ENCODE measurements at places on chromosomes 6 and 20.

GRCh38 chr20:50690650-50691572 is at the start of gene RIPOR3:
RIPOR3 (minus strand) TSS chr20:50691542; CDS start chr20:50691128, 414 bp downstream.
- no peak for DNase-seq

DNA sequence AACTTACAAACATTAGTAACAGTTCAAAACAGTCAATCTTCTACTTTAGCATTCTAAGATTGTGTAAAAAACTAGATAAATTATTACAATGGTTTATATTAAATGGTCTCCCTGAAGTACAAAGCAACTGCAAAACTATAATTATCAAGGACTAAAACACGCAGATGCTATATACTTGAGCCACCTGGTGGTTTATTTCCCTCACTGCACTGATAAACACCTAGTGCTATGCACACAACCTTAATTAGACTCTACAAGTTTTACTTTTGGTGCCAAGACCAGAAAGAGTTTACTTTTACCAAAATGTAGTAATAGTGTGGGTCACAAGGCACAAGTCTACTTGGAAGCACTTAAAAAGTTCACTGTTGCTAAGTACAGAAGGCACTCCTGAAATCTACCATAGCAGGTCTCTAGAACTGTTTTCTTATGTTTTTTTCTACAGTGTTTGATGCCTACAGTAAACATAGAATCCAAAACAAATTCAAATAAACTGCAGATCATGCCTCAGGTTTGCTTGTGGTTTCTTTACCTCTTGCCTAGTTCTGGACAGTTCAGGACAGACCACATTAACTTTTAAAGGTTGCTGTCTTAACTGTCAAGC is 49.2 kb downstream of the GMDS start:
- DNase-seq: peak; percentile 39

GRCh38 chr6:1620504-1621069 is 10.9 kb downstream of the FOXC1 start:
- DNase-seq: no peak

GRCh38 chr20:32796981-32797451 is 22.7 kb upstream of the MAPRE1 start:
- DNase-seq: no peak

GRCh38 chr6:45075246-45075645 is 252.9 kb upstream of the RUNX2 start:
- no peak for DNase-seq

- no peak for DNase-seq
Measured at GRCh38 chr6:98957450-98957849, 9.7 kb upstream of the FBXL4 start.

DNA sequence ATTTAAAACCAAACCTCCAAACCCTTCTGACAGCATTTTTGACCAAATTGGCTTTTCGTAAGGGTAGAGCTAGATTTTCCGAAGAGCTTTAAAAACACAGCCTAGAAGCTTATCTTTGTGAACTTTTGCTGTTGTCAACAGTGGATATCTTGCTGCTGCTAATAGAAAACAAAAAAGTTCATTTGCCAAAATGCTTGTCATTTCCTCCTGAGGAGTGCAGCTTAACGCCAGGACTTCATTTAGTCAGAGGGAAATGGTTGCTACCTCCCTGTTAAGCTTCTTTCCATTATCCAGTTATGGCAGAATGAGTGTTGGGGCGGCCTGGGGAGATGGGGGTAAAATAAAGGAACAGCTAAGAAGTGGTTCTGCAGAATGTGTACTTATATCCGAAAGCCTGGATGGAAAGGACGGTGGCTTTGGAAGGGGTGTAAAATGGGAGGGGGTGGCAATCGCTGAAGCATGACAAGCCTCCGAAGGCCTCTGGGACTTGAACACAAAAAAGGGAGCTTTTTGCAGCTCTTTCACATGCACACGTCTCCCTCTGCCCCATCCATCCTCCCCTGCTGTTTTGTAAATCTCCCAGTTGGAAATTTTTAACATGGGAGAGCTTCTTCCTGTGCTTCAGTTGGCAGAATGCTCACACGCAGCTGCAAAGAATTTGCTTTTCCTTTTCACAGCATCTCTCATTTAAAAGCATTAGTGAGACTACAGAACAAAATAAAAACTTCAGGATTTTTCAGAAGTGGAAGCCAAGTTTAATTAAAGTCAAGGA is 22.5 kb downstream of the JARID2 start:
- DNase-seq: no peak

DNA sequence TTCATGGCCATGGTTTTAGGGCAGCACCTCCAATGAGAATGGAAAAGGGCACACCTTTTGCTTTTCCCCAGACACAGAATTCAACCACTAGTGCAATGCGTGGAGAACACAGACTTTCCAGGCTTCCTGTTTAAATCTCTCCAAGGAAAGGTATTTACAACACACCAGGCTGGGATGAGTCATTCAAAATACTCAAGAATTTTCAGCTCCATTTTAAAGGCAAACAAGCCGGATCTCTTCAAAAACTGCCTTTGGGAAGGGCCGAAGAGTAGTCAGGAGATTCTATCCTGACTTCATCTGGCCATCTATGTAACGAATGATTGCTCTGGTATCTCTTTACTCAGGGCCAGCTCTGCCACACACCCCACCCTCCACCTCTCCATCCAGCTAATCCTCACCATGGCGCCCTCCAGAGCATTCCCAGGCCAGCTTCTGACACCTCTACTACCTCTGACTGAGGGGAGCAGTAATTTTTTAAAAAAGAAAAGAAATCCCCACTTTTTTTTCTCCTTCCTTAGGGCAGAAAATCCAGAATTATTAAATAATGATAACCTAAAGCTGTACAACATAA is 254.6 kb downstream of the LY86 start:
- DNase-seq: no peak

GRCh38 chr20:48384147-48384818 is 443.5 kb downstream of the PREX1 start:
- no peak for DNase-seq

DNA sequence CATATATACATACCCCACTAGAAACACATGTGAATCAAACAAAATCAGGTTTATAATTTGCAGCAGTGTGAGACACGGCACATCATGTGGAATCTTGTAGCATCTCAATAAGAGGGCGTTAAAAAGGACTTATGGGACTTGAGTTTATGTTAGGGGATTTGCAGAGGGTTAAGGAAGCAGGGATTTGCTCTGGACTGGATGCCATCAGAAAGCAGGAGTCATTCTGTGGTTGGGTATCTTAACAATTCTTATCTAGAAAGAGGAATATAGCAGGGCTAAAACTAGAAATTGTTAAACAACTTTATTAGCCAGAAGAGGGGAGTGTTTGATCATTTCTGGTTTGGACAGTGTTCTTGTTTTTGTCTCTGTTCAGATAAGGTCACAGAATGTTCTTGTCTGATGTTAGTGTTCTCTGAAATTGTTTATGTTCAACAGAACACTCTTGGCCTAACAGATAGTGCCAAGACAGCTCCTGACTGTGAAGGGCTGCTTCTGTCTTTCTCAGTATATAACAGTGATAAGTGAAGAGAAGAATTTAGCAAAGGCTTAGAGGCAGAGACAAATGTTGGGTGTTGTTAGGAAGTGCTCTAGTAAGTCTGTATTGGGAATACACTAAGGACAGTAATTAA is 39.2 kb downstream of the LIN28B start:
- no peak for DNase-seq

DNA sequence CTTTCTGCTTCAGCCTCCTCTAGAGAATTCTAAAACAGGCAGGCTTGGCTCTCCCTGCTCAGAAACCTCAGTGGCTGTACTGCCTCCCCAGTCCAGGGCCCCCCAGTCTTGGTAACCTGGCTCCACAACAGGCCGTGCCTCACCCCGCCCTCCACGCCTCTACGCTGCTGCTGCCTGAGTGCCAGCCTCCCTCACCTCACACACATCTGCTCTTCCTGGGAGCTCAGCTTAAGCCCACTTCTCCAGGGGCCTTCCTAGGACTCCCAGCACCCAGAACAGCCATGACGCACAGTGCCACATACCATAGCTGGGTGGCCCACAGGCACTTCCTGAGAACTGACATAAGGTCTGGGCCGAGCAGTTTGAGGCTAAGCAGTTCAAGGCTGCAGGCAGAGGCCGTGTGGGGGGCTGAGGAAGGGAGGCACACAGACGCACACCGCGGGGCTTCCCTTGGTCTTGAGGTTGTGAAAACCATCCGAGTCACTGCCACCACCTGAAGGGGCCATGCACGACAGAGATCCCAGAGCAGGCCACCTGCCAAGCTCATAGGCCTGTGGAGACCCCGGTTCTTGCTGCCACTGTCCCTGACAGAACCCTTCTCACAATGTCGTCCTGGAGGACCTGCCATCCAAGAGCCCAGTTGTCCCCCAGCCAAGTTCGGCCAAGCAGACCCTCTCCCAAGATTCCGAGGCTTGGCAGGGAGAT is 42.6 kb downstream of the DSTN start:
- peak; percentile 33 for DNase-seq

- DNase-seq: no peak
Measured at GRCh38 chr6:39140556-39141167, 25.7 kb upstream of the SAYSD1 start.

GRCh38 chr20:58646703-58647102 is 4.4 kb upstream of the STX16 start:
- no peak for DNase-seq

DNA sequence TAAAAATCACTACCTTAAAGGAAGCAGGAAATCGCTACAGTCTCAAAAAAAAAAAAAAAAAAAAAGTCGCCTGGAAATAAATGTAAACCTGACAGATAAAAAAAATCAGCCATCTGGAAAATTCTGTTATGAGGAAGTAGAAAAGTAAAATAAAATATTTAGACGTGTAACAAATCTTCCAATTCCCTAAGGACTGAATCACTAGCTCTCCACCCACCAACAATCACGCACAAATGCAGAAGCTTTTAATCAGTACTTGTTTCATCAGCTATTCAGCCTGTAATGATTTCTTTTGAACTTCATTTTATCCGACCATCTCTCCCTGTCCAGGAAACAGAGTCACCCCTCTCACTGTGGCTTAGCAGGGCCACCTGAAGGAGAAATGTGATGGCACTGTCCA is 59.0 kb downstream of the SLC23A2 start:
- no peak for DNase-seq

DNA sequence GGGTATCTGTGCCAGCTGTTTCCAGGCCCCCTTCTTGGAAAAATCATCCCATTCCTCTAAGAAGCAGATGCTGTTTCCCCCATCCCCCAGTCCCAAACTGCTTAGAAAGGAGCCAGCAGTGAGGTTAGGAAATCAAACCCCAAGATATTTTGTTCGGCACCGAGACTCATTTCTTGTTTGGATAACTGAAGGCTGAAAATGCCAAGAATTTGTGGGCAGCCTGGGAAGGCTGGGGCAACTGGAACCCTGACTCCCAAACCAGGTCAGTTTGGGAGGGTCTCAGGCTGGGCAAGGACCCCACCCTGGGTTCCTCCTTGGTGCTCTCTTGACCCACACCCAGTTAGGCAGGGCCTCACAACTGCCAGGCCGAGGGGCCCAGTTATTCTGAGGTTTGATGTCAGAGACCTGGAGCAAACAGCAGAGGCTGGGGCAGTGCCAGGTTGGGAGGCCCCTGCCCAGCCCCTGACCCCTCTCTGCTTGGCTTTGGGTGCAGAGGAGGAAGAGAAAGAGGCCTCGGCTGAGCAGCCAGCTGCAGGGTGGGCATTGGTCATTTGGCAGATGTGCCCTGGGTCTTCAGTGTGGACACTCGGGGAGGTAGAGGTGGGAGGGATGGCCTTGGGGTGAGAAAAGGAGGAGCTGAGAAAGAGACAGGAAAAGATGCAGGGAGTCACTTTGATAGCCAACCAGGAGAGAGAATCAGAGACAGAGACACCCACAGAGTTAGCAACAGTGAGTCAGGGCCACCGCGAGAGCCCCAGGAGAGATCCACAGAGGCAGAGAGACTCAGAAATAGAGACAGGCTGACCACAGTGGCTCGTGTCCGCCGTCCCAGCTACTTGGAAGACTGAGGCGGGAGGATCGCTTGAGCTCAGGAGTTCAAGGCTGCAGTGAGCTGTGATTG is 5.0 kb downstream of the ANGPT4 start:
- DNase-seq: no peak

GRCh38 chr6:48087448-48087847 is 23.5 kb downstream of the PTCHD4 start:
- no peak for DNase-seq

DNA sequence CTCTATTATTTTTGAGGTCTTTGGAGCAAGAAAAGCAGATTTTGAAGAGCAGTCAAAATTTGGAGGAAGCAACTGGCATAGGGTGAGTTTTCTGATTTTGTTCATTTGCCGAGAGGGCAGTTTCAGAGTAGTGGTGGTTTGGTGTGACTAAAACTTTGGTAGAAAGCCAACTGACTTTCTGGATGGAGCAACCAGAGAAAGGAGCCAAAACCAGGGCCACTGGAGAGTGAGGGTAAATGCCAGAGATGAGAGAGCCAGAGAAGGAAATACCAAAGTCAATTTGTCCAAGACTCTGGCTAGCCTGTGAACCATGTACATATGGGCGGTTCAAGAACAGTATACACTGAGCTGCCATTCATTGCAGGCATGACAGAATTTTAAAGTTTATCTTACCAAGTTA is 40.5 kb upstream of the ZBTB24 start:
- no peak for DNase-seq

DNA sequence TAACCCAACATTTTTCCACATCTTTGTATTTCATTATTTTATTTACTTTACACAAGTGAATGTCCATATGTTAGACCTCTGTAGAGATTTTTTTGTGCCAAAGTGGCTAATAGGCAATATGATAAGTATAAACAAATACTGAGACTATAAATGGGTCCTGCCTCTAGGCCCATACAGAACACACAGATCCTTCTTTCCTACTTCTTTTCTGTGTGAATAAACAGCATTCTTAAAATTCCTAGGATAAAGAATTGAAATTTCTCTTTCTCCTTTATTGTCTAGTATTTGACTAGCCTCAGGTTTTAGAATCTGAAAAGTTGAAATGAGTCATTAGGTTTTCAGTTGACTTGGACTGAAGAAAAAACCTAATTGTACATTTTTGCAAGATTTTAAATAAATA is 46.3 kb upstream of the HS3ST5 start:
- DNase-seq: no peak

DNA sequence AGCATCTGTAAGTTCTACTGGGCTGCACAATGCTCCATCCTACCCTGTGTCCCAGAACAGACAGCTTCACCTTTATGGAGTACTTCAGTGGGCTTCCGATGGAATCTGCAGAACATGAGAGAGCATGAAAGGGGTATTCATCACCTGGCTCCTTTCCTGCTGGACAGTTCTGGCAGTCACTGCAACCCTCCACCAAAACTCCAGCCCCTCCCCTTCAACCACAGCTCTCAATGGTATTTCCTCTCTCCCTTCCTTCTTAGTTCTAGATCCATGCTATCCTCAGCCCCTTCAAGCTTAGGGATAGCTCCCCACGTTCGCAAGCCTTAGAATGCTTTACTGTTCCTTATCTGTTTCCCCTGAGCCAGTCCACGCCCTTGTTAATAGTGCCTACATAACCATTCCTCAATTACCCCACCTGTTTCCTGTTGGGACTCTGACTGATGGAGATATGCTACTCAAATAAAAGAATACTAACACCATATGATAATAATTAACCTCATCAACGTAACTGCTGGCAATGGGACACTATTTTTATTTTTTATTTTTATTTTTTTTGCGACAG is 26.8 kb downstream of the TRAM2 start:
- no peak for DNase-seq

DNA sequence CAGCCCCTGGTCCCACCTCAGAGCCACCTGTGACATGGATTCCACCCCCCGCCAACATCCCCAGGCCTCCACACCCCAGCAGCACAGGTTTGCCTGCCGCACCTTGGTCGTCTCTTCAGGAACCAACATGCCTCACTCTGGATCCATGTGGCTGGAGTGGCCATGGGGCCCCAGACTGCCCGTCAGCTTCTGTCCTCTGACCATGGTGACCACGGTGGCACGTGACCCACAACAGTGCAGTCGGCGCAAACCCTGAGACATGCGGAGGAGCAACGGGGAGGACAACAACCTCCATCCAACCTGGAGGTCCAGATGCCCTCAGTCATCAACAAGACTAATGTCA is 85.6 kb downstream of the ANKRD60 start:
- no peak for DNase-seq

Measured in CD4-positive, alpha-beta T cell treated with Interleukin-6 at 100 ng/mL for 8 hours (primary cell).